ENCODE measurements at places on chromosomes 7 and 10.
A peak's percentile ranks its signal among the peaks of the same experiment; 100 is the strongest.

DNA sequence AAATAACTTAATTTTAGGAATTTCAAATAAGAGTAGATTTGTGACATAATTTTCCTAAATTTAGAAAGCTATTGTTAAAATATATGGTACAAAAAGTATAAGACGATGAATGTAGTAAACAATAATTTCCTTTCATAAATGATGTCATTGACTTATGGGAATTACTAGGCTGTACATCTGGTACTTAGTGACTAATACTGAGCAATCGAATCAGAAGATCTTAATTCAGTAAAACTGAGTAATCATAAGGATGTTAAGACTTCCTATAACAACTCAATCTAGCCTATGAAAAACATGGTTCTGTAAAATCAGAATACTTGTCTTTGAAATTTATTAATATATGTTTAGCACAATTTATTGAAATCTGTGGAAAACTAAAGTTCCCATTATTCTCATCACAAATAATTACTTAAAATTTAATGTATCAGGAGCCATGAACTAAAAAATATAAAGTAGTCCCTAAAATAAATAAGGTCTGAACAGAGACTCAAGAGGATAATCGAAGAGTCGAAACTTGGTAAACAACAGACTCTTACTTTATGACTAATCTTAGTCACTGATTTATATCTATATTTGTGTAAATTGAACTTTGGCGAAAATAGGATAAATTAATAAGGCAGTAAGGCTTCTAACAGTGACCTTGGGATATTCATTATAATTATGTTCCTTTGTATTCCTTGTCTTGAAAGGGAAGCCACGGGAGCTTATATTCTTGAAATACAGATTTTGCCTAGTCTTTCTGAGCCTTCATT is 142.1 kb downstream of the HGF start:
- DNase-seq, result no peak

DNA sequence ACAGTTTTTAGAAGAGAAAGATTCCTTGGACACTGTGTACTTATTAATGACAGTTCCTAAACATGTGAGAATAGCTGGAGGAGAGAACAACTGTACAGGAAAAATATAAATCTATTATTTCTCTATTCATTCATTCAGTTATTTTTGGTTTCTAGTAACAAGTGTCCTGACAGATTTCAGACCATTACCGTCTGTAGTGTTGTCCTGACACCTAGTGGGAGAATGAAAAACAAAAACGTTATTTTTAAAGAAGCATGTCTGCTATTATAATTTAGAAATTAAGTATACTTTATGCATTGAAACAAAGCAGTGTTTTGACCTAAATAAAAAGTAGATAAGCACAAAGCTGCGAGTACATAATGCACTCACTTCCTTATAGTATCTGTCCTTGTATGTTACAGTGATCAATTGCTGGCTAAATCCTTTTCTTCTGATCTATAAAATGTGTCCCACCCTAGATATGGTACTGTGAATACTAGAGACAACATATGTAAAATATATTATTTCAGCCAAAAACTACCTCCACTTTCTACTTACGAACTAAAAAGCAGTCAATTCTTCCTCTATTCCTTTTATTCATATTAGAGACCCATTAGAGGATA is 575.6 kb downstream of the ARL4A start:
- no peak for DNase-seq

DNA sequence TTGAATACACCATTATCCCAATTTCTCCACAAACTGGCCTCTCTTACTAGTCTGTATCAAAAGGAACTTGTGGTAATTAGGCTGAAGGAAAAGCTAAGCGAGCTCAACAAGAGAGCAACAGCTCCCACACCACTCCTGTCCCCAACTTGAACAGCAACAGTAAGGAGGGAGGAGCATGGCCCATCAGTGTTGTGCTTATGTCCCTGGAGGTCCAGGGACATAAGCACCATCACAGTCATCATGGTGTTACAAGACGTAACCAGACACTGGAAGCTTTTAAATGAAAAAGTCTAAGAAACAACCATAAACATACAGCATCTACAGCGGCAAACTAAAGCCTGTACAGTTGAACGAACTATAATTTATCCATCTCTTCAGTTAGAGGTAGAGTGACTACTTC is 989 bp downstream of the ERLIN1 start:
- DNase-seq, result no peak

DNA sequence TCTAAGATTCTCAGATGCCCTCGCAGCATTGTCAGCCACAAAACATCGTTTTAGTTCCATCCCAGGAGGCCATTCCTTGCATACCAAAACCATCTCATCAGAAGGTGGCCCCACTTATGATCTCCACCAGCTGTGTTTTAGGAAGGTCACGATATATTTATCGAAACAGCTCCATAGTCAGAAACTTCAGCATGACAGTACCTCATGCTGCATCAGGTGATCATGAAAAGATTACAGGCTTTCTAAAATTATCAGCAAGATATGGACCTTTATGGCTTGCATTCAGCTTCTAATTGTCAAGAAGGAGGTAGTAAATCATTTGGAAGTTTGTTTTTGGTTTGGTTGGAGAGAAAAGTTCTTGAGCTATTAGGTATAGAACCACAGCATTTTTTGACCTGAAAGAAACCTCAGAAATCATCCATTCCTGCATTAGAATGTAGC is 20.0 kb downstream of the JAZF1 start:
- no peak for DNase-seq

GRCh38 chr10:112271982-112272381 is 11.2 kb upstream of the TECTB start:
- no peak for DNase-seq

- no peak for DNase-seq
These were observed 68.0 kb upstream of the LRRC4 start for GRCh38 chr7:128099204-128099671.

DNA sequence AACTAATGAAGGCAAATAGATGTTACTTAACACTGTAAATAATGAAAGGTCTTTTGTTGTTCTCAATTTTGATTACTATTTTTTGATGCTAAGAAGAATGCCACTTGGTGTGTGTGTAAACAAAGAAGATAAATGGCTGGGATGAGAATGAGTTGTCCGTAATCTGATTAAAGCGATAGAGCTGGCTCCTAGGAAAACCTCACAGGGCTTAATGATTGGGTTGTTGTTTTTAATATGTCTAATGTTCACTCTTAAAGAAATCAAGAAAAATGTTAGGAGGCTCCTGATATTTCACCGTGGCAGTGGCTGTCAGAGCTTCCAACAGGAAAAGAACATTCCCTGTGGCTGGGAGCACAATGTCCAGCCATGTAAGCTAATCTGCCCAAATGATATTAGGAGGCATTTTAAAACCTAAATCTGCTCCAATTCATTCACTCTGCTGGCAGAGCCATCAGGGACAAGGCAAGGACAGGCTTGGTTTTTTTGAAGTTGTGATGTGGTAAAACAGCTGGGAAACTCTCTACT is 243.9 kb downstream of the SNX10 start:
- no peak for DNase-seq

- no peak for DNase-seq
These were observed 26.2 kb upstream of the LIMK1 start for GRCh38 chr7:74057216-74057925.

DNA sequence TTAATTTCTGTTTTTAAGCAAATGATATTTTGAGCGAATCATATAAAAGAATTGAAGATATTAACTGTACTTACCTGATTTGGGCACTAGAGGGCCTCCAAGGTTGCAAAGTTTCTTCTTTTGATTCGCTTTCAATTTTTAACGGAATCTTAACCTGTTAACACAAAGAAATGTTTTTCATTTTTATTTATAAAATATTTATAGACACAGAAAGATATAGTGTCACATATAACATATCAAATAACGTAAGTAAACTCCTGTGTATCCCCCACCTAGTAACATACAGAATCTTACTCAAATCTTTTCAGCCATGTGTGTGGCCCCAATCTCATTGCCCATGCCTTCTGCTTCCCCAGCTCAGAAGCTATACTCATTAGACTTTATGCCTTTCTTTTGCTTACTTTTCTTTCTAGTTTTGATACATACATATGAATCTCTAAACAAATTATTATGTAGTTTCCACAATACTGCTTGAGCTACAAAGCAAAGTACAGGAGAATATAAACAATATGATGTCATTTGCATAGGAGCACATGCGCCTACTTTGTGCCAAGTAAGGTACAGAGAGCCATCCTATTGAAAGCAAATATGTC is 49.5 kb upstream of the ZPBP start:
- peak; percentile 22 for DNase-seq

- DNase-seq, result no peak
These were observed 225.2 kb upstream of the TCERG1L start for GRCh38 chr10:131536676-131537075.

DNA sequence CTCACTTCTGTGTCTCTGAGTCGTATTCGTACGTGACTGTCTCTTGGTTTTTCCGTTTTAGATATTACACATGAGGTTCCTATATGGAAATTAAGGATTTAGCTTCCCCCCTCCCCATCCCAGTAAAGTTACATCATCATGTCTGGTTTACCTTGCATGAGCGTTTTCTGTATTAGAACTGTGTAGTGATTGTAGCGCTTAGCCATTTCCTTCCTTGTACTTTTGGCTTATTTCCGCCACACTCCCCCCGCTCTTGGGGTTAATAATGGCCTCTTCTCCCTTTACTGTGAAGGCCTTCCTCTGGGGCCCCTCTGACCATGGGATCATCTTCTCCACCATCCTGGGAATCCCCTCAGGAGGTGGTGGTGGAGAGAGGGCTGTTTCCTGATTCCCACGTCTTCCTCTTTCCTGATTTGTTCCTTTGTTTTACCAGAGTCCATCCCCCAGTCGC is 27.2 kb upstream of the AP5Z1 start:
- no peak for DNase-seq

DNA sequence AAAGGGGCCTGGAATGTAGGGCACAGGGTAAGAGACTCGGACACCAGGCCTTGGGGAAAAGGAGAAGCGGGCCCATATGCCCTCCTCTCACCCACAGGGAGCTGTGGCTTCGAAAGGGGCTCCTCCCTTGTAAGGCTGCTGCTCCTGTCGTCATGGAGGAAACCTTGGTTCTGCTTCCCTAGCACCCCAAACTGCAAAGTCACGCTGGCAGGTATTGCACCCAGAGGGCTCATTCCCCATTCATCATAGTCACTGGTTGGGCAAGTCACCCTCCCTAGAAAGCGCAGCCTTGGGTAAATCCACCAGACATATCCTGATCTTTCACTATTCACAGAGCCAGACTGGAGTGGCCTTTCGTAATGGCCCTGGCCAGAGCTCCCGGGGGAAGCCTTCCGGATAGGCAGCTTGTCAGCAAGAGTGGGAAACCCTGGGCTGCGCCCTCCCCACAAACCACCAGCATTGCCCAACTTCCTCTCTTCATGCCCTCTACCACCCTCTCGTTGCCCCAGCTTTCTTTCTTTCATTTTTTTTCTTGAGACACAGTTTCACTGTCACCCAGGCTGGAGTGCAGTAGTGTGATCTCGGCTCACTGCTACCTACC is 121.0 kb downstream of the HIP1 start:
- DNase-seq, result peak; percentile 67

DNA sequence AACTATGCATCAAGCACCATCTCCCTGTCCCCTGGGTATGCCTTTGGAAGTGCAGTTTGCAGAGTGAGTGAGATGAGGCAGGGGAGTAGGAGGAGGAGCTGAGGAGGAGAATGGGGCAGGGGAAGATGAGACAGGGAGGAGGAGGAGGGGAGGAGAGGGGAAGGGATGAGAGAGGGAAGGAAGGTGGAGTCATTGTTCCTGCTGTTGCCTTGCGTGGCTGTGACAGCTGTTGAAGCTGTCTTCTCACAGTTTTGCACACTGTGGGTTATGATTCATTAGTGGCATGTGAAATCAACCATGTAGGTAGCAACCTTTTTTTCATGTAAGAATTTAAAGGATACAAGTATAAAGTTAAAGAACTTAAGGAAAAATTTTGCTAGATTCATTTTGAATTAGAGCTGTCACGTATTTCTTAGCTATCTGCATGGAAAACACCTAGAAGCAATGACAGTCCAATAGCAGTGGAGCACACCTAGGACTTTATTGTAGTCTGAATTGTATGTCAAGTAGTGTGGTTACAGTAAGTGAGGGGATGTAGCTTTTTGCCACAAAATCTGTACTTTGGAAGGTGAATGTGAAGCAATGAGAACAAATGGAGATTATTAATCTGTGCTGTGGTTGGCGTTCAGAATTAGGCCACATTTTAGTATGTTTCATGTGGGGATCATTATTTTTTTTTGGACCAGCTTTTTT is 21.7 kb downstream of the CCM2 start:
- no peak for DNase-seq

GRCh38 chr7:151361193-151361959 is 19.8 kb downstream of the NUB1 start:
- no peak for DNase-seq

DNA sequence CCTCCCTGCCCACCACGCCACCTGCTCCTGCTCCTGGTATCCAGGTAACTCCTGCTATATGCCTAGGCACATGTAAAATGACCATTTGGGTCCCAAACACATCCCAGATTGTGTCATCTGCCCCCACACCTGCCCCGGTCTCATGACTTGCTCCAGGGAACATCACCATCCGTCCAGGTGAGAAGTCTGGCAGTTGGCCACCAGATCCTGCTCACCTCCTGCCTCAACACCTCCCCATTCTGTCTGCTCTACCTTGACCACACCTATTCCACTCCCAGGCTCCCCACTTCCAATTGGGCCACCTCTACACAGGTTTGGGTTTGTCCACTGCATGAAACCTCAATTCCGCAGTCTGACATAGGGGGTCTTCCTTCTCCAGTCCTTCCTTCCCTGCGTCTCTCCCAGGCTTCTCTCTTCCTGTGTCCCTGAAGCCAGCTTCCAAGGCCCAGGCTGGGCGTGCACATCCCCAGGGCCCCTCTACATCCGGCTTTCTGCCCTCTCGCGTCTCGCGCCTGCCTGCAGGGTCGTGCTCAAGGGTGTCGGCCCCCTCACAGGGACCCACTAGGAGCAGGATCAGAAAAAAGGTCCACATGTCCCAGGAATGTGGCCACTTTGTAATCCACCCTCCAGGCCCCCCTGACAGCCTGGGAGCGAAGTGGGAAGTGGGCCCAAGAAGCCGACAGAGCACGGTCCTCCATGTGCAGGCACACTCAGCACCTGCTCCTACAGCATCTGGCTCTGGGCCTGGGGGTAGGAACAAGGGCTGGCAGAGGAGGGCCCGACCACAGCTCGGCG is 49.3 kb upstream of the DAGLB start:
- no peak for DNase-seq

- DNase-seq, result no peak
These were observed 94.9 kb downstream of the CPXM2 start for GRCh38 chr10:123796736-123797135.

GRCh38 chr10:93352638-93353383 is 129.3 kb downstream of the MYOF start:
- DNase-seq, result no peak

- DNase-seq, result no peak
These were observed 80.2 kb downstream of the VWDE start for GRCh38 chr7:12323415-12323814.
